ENCODE measurements at places on chromosomes 1 and 21.

GRCh38 chr1:228198977-228199590 lies 8.8 kb upstream of the OBSCN start:
- DNase-seq = peak; percentile 22

DNA sequence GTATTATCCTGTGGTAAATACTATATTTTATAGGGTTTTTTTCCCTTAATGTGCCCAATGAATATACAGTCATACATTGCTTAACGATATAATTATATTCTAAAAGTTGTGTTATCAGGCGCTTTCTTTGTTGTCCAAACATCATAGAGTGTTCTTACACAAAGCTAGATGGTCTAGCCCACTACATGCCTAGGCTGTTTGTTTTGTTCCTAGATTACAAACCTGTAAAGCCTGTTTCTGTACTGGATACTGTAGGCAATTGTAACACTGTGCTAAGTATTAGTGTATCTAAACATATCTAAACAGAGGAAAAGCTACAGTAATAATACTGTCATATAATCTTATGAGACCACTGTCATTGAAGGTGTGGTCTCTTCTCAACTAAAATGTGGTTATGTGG lies 242.6 kb upstream of the C1orf105 start:
- DNase-seq = peak; percentile 71

DNA sequence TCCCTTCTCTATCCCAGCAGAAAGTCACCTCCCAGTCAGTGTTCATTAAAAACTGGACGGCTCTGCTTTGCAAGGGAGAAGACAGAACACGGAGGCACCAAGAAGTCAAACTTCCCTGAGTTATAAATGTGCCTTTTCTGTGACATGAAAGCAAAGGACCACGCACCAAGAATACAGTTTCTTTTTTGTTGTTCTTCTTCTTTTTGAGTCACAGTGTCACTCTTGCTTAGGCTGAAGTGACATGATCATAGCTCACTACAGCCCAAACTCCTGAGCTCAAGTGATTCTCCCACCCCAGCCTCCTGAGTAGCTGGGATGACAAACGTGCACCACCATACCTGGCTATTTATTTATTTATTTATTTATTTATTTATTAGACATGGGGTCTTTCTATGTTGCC lies 22.7 kb downstream of the GLUL start:
- DNase-seq = no peak

DNA sequence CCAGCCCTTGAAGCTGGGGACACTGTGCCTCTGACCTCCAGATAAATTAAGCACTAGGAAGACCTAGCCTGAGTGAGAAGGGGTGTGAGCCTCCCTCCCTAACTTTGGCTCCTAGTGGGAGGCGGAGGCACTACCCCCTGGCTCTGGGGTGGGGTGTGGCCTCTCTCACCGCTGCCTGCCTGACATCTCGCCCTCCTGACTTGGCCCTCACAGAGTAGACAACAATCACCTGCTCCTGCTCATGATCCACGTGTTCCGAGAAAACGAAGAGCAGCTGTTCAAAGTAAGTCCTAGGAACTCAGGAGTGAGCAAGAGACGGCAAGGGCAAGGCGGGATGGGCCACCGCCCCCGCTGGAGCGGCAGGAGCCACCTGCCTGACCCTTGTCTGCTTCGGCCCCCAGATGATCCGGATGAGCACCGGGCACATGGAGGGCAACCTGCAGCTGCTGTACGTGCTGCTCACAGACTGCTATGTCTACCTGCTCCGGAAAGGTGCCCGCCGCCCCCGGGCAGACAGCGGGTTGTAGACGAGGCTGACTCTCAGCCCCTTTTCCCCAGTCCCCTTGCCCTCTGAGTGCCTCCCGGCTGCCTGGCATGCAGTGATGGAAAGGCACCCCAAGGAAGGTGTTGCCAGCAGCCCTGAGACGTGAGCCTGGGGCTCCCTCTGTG lies 8.1 kb upstream of the SLC25A34 start:
- no peak for DNase-seq

DNA sequence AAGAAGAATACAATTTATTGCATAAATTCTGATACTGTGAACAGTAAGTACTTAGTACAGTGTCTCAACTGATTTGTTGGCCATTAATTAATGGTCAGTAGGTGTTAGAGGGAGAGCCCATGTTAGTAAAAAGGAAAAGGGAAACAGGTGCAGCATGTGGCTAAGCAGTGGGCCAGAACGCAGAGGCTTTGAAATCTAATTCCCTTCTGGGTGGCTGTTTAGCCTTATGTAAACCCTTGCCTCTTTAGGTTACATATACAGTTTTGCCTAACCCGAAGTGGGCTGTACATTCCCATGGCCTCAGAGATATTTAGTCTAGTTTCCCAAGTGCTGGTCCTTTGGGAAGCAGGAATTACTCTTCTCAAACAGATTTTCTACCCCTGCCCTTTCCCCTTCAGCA lies 43.5 kb upstream of the BCL9 start:
- no peak for DNase-seq

DNA sequence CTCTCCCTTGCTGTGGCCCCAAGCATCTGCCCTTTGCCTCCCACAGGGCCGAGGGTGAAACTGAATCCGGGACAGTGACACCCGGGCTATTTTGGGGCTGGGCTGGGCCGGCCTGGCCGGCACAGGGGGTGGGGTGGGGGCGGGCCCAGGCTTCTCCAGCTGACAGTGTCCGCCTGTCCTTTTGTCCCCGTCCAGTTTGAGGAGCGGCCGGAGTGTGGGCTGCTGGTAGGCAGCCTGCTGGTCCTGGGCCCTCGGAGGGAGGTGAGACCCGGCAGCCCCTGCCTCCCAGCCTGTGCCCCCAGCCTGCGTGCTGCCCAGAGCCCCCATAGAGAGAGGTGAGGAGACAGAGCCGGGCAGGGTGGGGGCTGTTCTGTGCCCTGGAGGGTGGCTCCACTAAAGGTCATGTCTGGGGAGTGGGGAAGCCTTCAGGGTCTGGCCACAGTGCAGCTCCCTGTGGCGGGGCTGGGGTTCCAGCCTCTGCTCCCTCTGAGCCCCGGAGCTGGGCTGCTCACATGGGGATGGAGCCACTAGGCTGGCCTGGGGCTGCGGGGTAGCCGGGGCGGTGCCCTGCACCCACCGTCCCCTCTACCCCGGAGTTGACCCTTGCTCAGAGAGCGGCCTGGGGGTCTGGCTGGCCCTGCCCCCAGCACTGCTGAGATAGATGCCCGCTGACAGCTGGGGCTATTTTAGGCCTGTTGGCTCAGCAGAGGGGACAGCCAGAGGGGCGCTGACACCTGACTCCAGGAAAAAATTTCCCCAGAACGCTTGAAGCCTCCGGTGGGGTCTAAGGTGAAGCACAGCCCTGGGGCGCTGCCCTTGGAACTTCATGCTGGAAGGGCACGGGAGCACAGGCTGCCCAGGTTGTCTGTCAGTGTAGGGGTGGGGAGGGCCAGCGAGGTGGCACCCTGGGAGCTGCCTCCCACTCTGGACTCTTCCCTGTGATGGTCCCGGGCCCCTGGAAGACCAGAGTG lies at the start of gene OBSCN:
Gene OBSCN, plus strand, starts transcription at position 194 of the 971 bp plus-strand sequence. CDS start 3,740 bp downstream, outside the sequence.
- DNase-seq = no peak

DNA sequence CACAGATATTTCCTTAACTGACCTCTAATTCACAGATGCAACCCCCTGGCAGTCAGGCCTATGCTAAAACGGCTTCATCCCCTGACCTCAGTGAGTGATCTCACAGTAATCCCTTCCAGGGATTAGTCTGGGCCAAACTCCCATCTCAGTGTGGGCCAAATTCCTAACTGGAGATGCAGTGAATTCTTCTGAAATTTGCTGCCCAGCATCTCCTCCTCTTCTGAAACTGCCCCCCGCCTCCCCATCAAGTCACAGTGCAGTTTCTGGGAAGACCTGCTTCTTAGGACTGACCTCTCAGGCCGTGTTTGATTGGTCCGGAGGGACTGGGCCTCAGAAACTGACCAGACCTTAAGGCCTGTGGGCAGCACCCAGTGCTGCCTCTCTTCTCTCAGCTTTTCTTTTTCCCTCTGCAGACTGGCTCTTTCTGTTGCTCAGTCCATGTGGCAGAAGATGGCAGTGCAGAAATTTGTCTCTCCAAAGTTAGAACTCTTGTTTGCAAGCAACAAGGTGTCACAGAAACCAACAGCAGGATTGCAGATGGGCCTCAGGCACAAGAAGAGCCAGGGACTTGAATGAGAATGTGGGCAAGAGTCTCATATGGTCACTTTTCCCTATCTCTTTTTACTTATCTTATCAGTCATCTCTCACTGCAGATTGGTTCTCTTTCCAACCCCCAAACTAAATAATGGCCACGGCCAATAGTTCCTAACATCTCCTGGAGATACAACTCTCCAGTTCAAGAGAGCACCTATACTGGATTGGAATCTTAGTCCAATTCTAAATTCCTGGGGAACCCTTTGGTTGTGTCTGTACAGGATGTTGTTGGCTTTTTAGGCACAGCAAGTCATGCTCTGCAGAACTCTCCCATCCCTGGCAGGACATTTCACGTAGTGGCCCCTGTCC lies 95.5 kb upstream of the RALGPS2 start:
- DNase-seq = no peak

DNA sequence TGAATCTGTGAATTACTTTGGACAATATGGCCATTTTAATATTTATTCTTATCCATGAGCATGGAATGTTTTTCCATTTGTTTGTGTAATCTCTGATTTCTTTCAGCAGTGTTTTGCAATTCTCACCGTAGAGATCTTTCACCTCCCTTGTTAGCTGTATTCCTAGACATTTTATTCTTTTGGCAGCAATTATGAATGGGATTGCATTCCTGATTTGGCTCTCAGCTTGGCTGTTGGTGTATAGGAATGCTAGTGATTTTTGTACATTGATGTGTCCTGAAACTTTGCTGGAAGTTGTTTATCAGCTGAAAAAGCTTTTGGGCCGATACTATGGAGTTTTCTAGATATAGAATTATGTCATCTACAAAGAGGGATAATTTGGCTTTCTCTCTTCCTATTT lies 44.2 kb upstream of the NEGR1 start:
- no peak for DNase-seq

GRCh38 chr1:19360016-19360415 lies 47.9 kb downstream of the SLC66A1 start:
- DNase-seq = no peak

DNA sequence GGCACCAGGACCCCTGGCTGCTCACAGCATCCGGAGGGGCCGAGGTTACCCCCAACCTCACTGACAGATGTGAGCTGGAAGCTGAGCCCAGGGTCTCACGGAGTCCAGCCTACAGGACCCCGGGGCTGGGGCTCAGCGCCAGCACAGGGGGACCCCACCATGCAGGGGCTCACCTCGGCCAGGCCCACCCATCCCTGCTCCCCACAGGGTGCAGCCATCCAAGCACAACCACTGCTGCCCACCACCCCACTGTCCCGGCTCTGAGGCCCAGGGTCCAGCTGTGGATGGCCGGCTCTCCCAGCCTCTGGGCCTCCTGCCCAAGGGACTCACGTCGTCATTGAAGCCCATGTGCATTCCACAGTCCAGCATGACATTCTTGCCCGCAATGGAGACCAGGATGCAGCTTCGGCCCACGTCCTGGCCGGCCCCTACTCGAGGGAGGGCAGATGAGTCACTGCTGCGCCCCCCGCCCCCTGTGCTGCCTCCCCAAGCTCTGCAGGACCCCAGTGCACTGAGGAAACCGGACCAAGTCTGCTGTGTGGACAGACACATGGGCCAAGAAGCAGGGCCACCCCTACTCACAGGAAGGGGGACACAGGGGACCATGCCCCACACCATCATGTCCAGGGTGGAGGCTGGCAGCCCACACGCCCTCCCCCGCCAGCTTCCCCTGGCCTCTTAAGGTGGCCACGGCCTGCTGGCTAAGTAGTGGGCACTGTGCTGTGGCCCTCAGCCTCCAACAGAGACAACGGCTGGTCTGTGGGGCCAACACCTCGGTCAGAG lies 3.6 kb downstream of the INTS11 start:
- DNase-seq = no peak

GRCh38 chr1:206002871-206003801 lies at the start of gene RAB7B:
Gene RAB7B, minus strand, starts transcription at chr1:206003395. Its CDS starts 9,260 bp downstream, at chr1:205994135.
- DNase-seq = peak; percentile 90

GRCh38 chr21:17784604-17785402 lies 34.4 kb downstream of the C21orf91 start:
- no peak for DNase-seq

DNA sequence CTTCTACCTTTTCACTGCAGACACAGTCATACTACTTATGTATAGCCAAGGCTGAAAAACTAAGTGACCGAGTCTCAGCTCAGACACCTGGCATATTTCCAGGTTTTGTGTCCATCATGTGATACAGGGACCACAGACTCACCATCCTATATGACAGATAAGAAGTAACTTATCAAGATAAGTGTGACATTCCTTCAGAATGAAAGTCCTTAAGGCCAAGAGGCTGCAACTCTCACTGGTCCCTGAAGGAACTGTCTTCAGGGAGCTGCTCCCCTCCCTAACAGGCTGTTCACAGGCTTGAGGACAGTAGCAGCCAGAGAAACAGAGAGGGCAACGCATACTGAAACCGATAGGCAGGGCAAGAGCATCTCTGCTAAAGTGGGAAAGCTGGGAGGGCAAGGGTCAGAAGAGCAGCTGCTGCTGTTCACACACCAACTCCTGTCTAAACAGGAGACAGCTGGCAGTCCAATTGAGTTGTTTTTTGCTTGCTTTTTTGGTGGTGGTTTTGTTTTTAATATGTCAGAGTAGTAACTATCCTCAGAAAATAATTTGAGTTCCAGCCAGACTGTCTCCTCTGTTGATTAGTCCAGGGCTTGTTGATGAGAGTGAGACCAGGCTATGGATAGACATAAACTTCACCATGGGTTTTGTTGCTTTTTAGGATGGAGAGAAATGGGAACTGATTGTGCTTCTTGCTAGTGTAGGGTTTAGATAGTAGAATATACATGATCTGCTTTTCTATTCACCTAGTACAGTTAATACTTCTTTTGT lies 67.7 kb downstream of the MACF1 start:
- no peak for DNase-seq

DNA sequence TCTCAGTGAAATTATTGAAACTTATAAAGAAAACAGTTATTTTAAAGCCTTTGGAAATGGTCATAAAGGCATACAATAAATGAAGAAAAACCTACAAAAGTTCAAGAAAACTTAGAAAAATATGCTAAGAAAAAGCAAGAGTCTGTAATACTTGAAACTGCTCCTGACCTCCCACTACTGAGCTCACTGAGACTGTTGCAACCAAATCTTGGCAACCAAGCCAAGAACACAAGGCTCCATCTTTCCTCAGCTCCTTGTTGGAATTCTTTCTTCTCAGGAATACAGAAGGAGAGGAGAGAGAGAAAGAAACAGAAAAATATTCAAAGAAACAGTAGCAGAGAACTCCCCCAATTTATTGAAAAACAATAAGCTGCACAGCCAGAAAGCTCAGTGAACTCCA lies 160.5 kb downstream of the RASAL2 start:
- no peak for DNase-seq

GRCh38 chr1:234427950-234428646 lies 50.9 kb downstream of the TARBP1 start:
- no peak for DNase-seq

DNA sequence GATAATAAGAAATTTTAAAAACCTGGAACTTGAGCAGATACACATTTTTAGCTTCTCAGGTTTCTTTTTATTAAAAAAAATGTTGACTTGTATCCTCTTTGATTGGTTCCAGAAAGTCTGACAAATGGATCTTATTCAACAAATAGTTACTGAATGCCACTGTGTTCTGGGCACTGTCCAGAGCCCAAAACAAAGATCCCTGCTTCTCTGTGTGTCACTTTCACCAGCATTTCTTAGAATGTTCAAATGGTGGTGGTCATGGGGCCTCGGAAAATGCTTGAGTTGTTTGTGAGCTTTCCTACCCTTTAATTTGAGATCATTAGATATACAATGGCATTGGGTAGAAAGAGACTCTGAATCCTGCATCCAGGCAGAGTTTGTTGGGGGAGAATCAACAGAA lies 19.9 kb downstream of the ACTN2 start:
- no peak for DNase-seq

All from epithelial cell of esophagus (primary cell).